ENCODE measurements at places on chromosomes 5 and 9.

- no peak for DNase-seq
These were observed 250.3 kb downstream of the ZSWIM6 start for GRCh38 chr5:61582205-61582820.

DNA sequence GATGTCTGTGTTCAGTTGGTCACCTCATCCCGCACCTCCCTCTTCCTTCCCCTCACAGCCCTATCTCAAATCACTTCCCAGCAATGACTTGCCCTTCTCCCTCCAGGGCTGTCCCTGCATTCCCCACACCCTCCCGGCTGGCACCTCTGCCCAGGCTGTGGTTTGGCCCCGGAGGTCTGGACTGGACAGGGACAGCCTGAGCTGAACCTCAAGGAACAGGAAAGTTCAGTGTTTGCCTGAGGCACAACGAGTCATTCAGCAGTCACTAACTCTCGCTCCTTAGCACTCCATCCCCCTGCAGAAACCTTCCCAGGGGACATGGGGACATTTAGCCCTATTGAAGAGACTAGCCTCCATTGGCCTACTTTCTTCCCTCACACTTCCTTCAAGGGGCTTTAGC is 58.3 kb upstream of the MAP3K1 start:
- DNase-seq = no peak

- no peak for DNase-seq
These were observed 218.1 kb upstream of the WWC1 start for GRCh38 chr5:168073311-168073710.

GRCh38 chr5:172276214-172276613 is 7.3 kb downstream of the UBTD2 start:
- no peak for DNase-seq

DNA sequence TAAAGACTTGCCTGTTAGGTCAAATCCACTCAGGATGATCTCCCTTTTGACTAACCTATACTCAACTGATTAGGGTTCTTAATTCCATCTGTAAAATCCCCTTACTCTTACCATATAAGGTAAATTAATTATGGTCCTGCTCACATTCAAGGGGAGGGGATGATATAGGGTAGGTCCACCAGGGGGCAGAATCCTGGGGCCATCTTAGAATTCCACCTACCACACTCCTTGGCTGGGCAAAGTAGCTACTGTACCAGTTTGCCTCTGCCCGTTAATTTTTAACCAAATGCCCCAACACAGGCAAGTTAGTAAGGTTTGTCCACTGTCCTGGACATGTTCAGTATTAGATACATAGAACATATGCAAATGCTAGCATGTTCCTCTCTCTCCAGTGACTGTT is 262.4 kb downstream of the SEMA5A start:
- no peak for DNase-seq

DNA sequence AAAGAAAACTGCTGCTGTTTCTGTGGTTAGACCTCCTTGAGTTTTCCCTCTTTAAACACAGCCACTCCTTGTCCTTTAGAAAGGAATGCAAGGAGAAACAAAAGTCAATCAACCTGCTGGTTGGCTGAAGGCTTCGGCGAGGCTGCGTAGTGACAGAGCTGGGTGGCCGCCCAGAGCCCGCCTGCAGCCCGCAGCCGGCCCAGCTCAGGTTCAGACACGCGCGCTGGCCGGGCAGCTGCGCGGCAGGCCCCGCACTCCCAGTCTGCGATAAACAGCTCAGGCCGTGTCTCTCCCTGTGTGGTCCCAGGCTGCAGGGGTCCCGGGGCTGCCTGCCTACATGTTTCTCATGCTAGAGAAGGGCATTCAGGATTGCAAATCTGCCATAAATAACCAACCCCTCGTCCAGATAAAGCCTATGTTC is 115.4 kb downstream of the HSD17B3 start:
- no peak for DNase-seq

DNA sequence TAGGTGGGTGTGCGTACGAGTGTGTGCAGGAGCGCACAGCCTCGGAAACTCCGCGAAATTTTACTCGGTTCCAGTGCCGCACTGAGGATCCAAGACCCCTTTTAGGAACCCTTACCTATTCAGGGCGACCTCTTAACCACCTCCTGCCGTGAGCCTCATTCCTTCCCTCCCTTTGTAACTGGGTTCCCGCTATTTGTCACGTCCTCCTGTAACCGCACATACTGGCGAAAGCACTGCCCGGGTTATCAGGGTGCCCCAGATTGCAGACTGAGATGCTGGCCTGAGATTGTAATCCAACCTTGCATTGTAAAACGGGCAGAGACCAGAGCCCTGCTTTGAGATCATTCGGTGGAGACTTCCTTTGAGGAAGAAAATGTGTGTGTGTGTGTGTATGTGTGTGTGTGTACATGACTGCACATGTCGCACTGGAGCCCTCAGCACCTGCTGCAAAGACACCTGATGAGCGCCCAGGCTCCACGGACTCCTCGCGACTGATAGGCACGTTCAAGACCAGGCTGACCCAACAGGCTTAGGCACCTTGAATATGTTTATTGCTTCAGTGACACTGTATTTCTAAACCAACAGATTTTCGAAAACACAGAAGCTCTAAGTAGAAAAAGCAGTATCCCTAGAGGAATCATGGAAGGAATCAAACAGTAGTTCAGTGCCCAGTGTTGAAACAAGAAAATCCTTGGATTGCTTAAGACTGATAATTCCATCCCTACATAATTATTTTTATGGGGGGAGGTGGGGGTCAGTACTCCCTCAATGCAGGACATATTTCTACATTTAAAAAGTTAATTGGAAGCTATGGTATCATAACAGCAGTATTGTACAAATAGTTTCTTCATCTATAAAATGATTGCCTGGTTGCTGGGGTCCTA is 86.5 kb upstream of the TNFAIP8 start:
- no peak for DNase-seq

DNA sequence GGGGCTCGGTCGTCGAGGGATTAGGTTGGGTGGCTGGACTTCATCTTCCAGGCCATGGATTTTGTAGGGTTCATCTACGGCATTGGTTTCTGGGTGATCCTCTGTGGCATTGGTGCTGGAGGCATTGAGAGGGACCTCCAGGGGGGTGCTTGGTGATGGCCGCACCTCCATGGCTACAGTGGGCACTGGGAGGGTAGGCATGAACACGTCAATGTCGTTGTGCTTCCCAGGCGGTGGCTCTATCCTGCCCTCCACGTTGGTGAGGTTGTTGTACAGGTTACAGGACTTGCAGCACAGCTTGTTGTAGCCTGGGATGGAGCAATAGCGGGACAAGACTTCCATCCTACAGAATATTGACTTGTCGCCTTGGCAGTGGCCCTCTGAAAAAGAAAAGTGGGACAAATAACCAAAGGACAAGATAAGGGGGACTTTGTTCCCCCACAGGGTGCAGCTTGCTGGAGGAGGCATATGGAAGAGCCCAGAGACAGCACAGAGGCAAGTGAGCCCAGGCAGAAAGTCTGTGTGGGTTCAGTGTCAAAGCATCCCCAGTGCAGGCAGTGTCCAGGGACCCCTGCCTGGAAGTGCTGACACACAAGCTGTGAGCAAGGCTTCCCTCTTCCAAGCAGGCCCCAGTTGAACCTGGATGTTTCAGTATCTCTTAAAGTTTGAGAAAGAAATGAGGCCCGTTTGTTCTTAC is 53.9 kb downstream of the ZNF354C start:
- DNase-seq = no peak

- no peak for DNase-seq
These were observed 129.8 kb downstream of the GADD45G start for GRCh38 chr9:89734600-89735041.

GRCh38 chr9:79165020-79165780 is 406.6 kb upstream of the TLE4 start:
- no peak for DNase-seq

- DNase-seq = no peak
These were observed 958 bp upstream of the NFIL3 start for GRCh38 chr9:91424403-91425176.

DNA sequence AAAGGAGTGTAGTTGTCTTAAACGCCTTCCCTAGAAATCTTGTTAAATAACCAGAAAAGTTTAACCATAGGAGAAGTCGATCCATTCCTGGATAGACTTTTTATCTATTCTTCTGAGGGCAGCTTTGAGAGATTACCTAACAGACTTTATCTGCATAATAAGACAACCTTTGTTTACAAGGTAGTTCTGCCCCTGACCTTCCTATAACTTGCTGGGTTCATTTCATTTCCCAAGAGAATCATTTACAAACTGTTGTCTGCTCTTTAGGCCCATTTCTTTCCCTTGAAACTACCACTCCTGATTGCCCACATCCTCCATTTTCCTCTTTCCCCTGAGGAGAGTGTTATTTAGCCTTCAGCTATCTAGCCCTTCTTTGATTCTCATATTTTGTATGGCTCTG is 65.9 kb upstream of the VPS13A start:
- no peak for DNase-seq

DNA sequence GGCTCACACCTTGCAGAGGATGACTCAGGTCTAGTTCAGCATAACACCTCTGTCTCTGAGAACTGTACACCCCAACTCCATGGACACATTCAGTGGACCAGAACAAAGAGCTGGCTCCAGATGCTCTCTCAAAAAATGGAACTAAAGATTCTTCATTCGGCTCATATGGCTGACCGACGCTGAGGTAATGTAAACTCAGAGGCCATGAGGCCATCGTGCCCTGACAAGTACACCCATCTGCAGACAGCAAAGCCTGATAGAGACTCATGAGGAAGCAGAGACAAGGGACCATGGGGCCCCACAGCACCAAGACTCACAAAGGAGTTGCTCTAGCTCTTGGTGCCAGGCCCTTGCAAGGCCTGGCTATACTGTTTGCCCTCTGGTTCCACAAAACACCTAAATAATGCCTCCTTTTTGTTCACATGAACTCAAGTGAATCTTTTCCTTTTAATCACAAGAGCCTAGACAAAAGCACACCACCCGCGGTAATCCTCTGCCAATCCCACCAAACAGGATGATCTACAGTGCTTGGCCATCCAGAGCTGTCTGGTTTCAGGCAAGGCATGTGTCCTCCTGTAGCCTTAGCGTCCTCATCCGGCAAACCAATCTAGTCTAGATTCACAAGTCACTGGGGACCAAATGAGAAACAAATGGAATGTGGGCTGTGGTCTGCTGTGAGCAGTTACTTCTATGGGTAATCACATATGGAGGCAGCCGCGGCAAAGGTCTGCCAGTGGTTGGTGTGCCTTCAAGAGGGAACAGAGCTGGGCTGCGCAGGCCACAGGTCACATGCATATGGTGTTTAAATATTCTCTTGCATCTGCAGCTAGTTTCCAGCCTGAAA is 22.7 kb downstream of the MED27 start:
- no peak for DNase-seq

- DNase-seq = no peak
These were observed 161.2 kb downstream of the ZNF462 start for GRCh38 chr9:107024193-107024592.

- no peak for DNase-seq
These were observed 16.3 kb downstream of the PAM start for GRCh38 chr5:102771435-102771834.

Measured in AG04449 (cell line).